ENCODE measurements at places on chromosomes 5 and 9.

- DNase-seq: no peak
Measured at GRCh38 chr9:104279535-104280177, 185.5 kb downstream of the SMC2 start.

DNA sequence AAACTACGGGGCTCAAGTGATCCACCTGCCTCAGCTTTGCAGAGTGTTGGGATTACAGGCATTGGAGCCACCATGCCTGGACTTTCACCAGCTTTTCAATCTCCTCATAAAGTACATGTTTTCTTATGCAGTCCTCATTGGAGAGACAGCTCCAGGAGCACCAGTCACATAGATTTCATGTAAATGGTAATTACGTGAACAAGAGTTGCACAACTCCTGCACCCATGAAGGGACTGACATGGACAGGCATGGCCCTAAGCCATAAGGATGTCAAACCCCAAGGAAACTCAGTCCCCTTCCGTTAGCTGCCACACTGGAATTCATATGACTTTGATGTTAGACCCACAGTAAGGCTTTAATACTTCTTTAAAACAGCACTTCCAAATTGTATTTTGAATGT, 7.6 kb upstream of the ADGRV1 start:
- DNase-seq: no peak

GRCh38 chr5:74325866-74326265, 314.7 kb downstream of the ENC1 start:
- no peak for DNase-seq

GRCh38 chr5:9421884-9422283, 124.0 kb downstream of the SEMA5A start:
- no peak for DNase-seq

- DNase-seq: no peak
Measured at GRCh38 chr5:43637416-43637815, 34.4 kb downstream of the NNT start.

DNA sequence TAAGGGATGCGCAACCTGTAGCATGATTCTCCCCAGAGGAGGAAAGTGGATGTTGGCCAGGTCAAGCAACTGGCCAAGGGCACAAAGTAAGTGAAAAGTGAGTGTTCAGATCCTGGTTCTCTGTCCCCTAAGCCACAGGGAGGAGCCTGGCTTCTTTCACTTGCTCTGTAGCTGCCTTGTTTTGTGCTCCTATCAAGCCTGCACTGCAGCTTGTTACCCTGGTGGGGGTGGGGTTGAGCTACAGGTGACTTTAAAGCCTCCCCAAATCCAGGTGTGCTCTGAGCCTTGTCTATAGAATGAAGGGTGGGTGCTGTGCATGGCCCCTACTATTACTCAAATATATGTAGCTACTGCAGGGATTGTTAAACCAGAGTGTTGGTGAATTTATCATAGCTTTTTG, 32.9 kb downstream of the RALGPS1 start:
- no peak for DNase-seq

- no peak for DNase-seq
Measured at GRCh38 chr9:123620239-123620638, 264.2 kb downstream of the CRB2 start.

- no peak for DNase-seq
Measured at GRCh38 chr9:38285236-38285635, 107.3 kb upstream of the ALDH1B1 start.

- no peak for DNase-seq
Measured at GRCh38 chr5:139642891-139643871, 5.0 kb upstream of the CXXC5 start.

DNA sequence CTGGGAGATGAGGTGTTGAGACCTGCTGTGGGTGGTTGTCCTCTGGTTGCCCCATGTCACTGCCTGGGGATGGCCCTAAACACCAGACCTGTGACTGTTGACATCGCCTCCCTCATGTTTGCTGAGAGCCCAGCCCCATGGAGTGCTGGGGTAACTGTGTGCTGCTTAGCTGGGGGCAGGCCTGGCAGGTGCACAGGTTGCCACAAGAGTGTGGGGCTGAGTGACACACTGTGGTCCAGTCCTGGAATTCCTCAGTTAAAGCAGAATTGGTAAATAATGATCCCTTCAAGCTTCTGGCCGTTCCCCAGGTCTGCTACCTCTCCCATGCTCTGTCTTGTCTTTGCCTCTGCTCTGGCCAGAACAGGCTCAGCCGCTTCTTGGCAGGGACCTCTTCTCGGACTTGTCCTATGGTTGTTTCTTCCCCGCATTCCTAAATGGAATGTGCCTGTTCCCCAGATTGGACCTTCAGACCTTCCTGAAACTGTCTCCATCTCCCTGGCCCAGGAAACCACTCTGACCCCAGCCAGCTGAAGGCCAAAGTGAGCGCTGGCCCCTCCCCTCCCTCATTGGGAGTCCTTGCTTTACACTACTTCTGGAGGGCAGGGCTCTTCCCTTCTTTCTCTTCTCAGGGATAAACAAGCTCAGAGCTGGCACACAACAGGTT, 61.2 kb upstream of the PITX1 start:
- no peak for DNase-seq

DNA sequence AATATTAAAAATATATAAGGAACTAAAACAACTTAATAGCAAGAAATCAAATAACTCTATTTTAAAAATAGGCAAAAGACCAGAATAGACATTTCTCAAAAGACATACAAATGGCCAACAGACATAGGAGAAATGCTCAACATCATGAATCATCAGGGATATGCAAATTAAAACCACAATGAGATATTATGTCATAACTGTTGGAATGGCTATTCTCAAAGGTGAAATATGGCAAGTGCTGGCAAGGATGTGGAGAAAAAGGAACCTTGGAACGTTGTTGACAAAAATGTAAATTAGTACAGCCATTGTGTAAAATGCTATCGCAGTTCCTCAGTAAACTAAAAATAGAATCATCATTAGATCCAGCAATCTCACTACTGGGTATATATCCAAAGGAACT, 468.5 kb downstream of the NFIB start:
- DNase-seq: no peak

GRCh38 chr5:15254607-15255006, 245.4 kb upstream of the FBXL7 start:
- no peak for DNase-seq

GRCh38 chr9:36985769-36986467, 48.1 kb downstream of the PAX5 start:
- DNase-seq: no peak

DNA sequence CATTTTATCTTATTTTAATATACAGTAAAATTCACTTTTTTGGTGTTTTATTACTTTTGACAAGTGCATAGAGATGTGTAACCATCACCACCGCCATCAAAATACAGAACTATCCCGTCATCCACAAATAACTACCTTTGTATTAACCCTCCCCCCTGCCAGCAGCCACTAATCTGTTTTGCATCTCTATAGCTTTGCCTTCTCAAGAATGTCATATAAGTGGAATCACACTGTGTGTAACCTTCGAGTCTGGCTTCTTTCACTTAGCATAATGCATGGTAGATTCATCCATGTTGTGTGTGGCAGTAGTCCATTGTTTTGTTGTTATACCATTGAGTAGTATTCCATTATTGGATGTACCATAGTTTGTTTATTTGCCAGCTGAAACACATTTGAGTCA, 98.8 kb downstream of the BOD1 start:
- no peak for DNase-seq

DNA sequence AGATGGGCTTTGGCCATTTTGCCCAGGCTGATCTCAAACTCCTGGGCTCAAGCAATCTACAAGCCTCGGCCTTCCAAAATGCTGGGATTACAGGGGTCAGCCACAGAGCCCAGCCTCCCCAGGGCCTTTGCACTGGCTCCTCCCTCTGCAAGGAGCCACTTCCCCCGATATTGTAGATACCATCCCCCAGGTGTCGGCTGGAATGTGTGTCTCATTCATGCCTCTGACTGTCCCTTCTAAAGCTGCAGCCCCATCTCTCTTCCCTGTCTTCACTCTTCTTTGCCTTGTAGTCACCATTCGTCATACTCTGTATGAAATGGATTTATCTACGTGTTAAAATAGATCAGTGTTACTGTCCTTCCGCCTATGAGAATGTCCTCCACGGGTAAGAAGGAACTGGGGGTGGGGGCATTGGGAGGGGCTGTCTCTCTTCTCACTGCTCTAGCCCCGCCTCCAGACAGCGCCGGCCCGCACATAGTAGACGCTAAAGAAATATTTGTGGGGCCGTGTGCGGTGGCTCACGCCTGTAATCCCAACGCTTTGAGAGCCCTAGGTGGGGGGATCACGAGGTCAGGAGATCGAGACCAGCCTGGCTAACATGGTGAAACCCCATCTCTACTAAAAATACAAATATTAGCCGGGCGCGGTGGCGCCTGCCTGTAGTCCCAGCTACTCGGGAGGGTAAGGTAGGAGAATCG, 68.5 kb downstream of the LMX1B start:
- DNase-seq: no peak

- DNase-seq: no peak
Measured at GRCh38 chr9:98385751-98386150, 130.3 kb upstream of the TBC1D2 start.

DNA sequence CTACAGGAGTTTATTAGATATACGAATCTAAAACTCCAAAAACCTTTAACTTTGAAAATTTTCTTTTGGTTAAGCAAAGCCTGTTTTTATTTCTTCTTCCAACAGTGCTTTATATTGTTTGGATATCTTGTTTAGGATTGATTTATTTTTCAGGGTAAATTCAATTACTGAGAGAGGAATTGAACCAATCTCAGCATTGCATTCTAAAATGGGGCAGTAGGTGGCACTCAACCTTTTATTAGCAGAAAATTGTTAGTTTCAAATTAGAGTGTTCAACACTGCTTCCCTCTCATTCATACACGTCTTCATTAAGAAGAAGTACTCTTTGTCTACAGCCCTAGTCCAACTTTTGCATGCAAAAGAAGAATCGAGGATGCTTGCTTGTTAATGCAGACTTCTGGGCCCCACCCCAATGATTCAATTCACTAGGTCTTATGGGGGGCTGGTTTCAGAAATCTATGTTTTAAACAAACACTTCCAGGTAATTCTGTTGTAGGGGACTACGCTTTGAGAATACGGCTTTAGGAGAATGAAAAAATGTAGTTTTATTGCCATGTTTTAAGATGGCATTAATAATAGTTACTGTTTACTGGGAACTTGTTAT, 26.6 kb downstream of the MRPL22 start:
- DNase-seq: no peak

DNA sequence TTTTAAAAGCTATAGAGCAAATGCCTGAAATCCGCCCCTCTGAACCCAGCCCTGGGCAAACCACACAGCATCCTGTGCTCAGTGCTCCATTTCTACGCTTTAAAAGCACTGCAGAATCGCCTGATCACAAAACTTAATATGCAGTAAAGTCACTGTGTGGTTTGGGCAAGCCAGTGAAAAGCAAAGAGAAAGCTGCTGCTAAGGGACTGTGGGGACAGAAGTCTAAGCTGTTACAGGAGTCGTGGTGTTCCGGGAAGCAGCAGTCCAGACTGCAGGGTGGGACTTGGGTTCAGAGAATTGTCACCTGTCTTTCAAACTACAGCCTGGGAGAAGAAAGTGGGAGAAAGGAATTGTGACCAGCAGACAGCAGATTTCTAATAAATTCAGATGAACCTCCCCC, 8.2 kb downstream of the RAPGEF1 start:
- DNase-seq: no peak

- no peak for DNase-seq
Measured at GRCh38 chr9:124654431-124654830, 116.7 kb downstream of the NR6A1 start.

DNA sequence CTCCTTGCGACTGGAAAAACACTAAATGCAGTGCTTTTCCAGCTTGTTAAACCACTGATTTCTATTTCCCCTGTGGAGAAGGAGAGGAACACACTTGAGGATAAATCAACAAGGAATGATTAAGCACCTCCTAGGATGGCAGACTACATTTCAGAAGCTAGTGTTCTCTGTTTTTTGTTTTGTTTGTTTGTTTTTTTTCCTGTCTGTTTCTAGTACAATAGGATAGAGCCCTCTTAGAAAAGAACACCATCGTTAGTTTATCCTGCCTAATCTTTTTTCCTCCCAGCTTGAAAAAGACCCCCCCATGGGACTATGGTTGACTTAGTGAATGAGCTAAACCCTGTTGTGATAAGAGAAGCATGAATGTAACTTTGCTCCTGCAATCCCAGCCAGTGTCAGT, 3.9 kb upstream of the TAL2 start:
- DNase-seq: no peak

DNA sequence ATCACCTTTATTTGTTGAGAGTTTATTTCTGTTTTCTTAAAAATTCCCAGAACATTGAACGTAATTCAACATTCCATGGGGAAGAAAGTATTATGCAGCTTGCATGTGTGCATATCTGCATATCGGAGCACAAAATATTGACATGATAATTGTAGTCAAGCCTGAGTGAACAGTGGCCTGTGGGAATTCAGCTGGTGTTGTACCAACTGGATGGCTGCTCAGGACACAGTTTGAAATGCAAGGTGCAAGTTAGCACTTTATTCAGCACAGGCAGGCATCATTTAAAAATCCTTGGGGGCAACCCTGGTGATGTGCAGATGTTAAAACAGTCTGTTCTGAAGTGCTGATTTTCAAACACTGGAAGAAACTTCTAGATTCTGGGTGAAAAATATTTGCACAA, 82.4 kb downstream of the CNTLN start:
- DNase-seq: no peak

- no peak for DNase-seq
Measured at GRCh38 chr9:16310278-16311110, 560.0 kb downstream of the BNC2 start.

- DNase-seq: no peak
Measured at GRCh38 chr9:19496321-19497050, 87.7 kb downstream of the ACER2 start.

- no peak for DNase-seq
Measured at GRCh38 chr5:175887463-175887862, 16.1 kb downstream of the CPLX2 start.

DNA sequence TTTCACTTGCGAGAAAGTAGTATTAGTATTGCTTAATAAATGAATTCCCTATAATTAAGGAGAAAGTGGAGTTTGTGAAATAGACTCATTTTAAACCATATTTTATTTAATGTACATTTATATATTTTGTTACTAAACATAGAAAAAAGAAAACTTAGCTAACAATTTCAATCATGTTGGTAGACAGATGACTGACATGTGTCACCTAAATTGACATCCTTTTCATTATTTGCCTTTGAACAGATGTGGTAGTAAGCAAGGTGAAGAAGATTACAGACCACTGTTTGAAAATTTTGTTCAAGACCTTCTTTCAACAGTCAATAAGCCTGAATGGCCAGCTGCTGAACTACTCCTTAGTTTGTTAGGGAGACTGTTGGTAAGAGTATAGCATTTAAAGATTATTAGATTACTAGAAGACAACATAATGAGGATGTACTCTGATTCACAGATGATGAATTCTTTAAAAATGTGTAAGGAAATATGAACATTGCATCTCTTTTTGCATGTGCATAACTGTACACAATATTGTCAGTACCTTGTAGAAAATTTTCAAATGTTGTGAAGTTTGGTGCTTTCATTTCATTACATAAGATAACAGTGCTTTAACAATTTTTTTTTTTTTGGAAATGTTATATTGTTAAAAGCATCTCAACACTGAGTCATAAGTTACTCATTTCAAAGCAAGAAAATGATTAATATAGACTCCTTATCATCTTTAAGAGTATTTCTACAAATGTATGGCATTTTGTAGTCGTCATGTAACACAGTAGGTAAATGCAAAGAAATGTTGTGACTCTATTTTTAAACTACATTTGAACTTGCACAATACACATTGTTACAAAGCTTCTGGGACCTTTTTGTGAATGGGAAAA, 139.5 kb downstream of the NIPBL start:
- no peak for DNase-seq

All from uterus (tissue), 4 donors.